Daoy (cell line): ENCODE measurements at places on chromosomes 3 and 15. TPM values are rescaled to one million over a fixed set of nuclear protein-coding genes. Genes with fewer than 3 reads are reported as not detected.
A peak's percentile ranks its signal among the peaks of the same experiment; 100 is the strongest.

- no peak for DNase-seq
Observed at GRCh38 chr3:9026320-9027045, 63.2 kb upstream of the RAD18 start.

MUC13 gene
- total RNA-seq = 0.11 TPM in 1 of 2 replicates, not detected in the other

GRCh38 chr3:195263925-195264600 is 6.9 kb downstream of the XXYLT1 start:
- no peak for DNase-seq

GRCh38 chr3:98612996-98613517 is 19.6 kb upstream of the CPOX start:
- peak; percentile 42 for DNase-seq

- DNase-seq = no peak
Observed at GRCh38 chr3:8813411-8813810, 44.0 kb upstream of the OXTR start.

C3orf85 gene
- total RNA-seq = not detected in 2 replicates

LARP6 gene
- 8.2 and 42.2 TPM in 2 replicates for total RNA-seq

ZIC4 gene
- 0.17 TPM in 1 of 2 replicates, not detected in the other for total RNA-seq

DNA sequence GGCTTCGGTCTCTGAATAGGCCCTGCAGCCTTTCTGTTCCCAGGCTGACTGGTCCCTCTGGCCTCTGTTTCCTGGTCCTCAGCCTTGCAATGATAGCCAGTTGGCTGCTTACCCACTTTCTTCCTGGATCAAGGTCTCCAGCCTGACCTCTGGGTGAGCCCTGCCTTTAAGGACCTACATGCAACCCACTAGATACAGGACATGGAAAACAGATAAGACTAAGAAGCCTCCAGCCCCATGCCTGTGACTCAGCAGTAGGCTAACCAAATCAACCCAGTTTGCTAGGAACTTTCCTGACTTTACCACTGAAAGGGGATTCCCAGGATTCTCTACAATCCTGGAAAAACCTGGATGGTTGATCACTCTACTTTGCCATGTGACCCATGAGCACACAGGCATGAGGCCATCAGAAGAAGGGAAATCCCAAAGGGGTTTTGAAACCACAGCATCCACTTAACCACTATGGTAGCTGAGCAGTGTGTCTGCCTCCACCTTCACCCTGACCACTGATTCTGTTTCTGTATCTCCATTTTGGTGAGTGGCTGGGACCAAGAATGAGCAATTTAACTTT is 188.1 kb downstream of the CHST2 start:
- peak; percentile 68 for DNase-seq
